ENCODE measurements at places on chromosomes 12 and 14.
A peak's percentile ranks its signal among the peaks of the same experiment; 100 is the strongest.

GRCh38 chr14:105184461-105184860 lies 3.3 kb upstream of the NUDT14 start:
- no peak for DNase-seq

DNA sequence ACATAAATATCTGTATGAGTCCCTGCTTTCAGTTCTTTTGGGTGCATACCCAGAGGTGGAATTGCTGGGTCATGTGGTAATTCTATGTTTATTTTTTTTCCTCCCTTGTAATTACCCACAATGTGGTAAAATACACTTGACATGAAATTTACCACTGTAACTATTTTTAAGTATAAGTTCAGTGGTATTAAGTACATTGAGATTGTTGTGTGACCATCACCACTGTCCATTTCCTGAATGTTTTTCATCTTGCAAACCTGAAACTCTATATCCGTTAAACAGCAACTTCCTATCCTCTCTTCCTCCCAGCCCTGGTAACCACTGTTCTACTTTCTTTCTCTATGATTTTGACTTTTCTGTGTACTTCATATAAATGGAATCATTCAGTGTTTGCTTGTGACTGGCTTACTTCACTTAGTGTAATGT lies 51.4 kb downstream of the BORCS5 start:
- DNase-seq = no peak

DNA sequence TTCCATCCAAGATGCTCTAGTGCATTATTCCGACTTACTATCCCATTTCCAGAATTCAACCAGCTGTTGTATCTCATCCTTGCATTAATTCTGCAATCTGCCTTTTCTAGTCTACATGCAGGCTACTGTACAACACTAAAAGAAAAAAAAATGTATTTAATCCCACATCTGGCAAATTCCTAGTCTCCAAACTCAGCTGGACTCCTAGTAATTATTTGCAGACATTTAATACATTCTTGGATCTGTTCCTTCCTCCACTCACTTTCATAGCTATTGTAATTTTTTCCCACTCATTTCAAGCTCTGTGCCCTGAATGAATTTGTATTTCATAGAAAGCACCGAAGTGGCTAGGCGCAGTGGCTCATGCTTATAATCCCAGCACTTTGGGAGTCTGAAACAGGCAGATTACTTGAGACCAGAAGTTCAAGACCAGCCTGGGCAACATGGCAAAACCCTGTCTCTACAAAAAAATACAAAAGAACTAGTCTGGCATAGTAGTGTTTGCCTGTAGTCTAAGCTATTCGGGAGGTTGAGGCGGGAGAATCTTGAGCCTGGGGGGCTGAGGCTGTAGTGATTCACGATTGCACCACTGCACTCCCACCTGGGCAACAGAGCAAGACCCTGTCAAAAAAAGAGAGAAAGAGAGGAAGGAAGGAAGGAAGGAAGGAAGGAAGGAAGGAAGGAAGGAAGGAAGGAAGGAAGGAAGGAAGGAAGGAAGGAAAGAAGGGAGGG lies 39.5 kb upstream of the YAF2 start:
- no peak for DNase-seq

DNA sequence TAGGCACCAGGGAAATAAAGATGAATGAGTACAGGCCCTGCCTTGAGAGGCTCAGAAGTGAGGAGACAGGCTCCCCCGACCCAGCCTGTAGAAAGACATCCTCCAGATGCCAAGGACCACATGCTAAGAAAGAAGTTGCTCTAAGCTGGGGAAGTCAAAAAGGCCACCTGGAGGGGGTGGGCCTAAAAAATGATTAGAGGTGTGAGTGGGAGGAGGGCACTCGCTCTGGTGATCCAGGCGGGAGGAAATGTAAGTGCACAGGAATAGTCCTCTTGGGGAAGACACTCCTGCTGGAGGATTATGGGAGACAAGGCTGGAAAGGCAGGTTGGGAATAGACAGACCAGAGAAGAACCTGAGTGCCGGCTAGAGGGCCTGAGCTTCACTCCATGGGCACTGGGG lies 32.2 kb downstream of the SMUG1 start:
- no peak for DNase-seq

DNA sequence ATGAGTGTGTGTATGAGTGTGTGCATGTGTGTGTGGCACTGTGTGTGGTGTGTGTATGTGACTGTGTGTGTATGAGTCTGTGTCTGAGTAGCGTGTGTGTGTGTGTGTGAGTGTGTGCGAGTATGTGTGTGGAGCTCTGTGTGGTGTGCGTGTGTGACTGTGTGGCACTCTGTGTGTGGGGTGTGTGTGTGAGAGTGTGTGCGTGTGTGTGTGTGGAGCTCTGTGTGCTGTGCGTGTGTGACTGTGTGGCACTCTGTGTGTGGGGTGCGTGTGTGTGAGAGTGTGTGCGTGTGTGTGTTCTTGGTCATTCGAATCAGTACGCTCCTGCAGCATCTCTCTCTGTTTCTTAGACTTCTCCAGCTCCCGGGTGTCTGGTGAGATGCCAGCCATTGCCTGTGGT lies 76.9 kb upstream of the TMEM132C start:
- no peak for DNase-seq

- no peak for DNase-seq
Measured at GRCh38 chr12:30997685-30998440, 71.3 kb downstream of the TSPAN11 start.

- DNase-seq = no peak
Measured at GRCh38 chr12:43237238-43237879, 314.6 kb downstream of the ADAMTS20 start.

- no peak for DNase-seq
Measured at GRCh38 chr14:68518166-68518565, 274.7 kb downstream of the ZFP36L1 start.

DNA sequence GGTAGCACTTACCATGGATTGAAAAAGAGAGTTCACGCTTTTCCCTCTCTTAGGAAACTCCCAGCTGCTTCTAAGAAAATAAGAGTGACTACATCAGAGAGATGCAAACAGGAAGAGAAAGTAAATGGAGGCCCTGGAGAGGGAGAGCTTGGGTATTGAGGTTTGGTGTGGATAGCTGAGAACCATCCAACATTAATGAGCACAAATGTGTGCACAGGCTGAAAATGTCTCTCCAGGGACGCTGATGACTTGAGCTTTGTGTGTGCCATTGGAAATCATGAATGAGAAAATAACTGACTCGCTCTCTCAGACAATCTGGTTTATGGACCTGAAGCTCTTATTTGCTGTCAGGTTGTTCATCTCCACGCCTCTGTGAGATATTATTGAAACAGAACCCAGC lies 318.8 kb downstream of the NRXN3 start:
- DNase-seq = no peak

- no peak for DNase-seq
Measured at GRCh38 chr14:104293851-104294627, 155.7 kb downstream of the KIF26A start.

GRCh38 chr12:1117970-1118563 lies 127.0 kb downstream of the ERC1 start:
- peak; percentile 57 for DNase-seq

DNA sequence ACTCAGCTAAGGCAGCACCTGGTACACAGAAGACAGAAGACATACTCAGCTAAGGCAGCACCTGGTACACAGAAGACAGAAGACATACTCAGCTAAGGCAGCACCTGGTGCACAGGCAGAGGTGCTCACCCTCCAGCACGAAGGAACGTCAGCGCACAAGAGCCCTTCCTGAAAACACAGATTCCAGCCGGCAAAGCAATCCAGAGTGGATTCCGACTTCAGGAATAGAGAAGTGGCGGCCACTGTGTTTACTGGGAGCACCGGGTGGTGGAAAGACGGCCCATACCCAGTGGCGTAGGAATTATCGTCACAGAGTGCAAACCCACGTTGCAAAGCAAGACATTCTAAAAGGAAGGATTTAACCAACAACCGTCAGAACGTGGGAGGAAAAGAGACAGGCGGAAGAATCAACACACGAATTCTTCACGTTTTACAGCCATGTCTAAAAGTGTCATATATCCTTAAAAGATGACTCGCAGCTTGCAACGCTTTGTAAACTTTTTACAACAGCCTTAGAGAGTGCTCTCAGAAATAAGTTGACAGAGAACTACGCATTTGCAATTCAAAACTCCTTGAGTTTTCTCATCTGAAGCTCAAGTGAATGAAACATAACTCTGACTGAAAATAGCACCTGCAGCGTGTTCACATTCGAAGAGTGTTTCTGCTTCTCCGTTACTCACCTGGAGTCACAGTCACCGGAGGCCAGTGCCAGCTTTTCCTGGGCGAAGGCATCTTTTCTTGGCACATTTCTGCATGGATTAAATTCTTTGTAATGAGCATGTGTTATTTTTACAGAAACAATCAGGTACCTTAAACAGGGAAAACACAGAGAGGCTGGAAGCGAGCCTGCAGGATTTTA lies 55.8 kb upstream of the GALNT9 start:
- no peak for DNase-seq
